SW 1271 (cell line): ENCODE measurements at places on chromosomes 5 and 9.
A peak's percentile ranks its signal among the peaks of the same experiment; 100 is the strongest.

GRCh38 chr9:126522612-126523356 lies 90.9 kb upstream of the LMX1B start:
- no peak for DNase-seq

- DNase-seq, result peak; percentile 69
Measured at GRCh38 chr5:923281-923873, 30.7 kb downstream of the TRIP13 start.

- no peak for DNase-seq
Measured at GRCh38 chr5:140632366-140633020, 482 bp downstream of the CD14 start.

DNA sequence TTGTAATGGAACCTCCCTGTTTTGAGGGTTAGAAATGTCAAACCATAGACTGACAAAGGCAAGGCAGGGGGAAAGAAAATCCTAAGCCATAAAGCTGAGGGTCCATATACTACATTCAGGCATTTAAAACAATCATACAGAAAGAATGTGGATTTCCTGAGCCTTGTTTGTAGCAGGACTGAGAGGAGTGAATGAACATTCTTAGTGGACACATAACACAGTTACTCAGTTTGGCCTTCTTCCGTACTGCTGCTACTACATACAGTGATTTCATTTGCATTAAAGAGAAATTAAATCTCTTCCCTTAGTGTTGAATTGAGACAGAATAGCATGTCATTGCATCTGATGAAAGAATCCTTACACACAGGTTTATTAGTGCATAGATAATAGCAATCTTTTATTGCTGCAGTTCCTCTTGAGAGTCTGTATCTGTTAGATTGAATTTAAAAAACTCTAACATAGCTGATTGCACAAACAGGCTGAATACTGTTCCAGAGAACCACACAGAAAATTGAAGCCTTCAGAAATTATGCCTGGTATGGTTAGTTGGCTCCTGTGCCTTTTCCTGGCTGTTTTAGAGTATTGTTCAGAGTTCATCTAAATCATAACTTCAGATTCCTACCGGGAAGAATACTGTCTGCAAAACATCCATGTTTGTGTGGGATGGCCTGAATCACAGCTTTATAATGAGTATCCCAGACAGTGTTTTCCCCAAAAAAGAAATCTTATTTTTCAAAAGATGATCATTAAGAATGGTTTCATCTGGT lies 2.0 kb upstream of the MTX3 start:
- DNase-seq, result no peak

DNA sequence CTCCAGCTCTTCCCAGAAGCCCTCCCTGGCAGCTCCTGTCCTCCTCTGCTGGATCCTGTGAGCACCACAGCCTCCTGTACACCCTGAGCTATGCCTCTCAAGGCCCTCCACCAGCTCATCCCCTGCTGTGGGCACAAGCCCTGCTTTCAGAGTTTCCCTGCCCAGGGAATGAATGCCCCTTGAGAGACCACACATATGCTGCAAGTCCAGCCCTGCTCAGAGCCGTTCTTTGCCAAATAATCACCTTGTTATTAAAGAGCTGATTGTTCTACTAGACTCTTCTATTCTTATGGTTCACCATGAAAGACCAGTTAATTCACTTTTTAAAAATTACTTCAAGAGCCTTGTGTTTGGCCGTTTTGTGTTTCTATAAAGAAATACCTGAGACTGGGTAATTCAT lies 121.5 kb downstream of the MVB12B start:
- no peak for DNase-seq

- no peak for DNase-seq
Measured at GRCh38 chr9:113892861-113893491, 16.9 kb downstream of the ZNF618 start.

- no peak for DNase-seq
Measured at GRCh38 chr5:14908172-14908571, 36.6 kb upstream of the ANKH start.

GRCh38 chr9:129471201-129472019 lies 149.5 kb downstream of the C9orf50 start:
- DNase-seq, result no peak
